ENCODE measurements at places on chromosomes 16 and 17.

DNA sequence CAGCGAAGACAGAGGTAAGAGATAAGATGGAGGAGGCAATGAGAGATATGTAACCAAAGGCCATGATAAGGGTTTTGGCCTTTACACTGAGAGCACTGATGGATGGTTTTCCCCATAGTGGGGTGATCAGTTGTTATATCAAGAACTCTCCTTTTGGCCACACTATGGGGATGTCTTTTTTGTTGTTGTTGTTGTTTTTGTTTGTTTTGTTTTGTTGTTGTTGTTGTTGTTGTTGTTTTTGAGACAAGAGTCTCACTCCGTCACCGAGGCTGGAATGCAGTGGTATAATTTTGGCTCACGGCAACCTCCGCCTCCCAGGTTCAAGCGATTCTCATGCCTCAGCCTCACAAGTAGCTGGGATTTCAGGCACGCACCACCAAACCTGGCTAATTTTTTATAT, 244.8 kb upstream of the DYNLRB2 start:
- no peak for DNase-seq

DNA sequence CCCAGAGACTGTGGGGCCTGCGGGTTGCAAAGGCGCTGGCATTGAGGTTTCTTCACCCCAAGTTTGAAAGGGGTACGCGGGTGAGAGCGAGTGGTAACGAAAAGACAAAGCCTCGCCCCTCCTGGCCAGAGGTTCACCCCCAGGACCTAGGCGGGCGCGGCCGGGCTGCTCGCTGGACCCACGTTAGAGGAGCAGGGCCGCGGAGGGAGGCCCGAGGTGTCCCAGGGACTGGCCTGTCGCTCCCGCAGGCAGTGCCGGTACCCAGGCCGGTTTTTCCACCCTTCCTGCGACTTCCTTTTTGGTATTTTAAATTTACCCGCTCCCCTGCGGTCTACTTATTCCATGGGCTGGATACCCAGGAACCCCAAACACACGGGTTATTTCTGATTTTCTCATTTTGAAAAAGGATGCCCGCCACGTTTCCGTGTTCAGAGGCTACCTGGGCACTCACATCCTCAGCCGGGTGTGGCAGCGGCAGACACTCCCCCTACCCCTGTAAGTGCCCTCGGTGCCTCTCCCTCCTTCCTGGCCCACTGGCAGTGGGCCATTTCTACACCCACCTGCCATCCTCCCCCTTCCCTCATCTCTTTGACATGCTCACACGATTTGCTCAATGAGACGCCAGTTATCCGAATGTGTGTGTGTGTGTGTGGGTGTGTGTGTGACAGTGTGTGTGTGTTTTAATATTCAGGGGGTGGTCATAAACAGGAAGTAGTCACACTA, 1.6 kb upstream of the FOXL1 start:
- DNase-seq = no peak

GRCh38 chr17:4652997-4653396, 11.5 kb upstream of the ALOX15 start:
- DNase-seq = no peak

DNA sequence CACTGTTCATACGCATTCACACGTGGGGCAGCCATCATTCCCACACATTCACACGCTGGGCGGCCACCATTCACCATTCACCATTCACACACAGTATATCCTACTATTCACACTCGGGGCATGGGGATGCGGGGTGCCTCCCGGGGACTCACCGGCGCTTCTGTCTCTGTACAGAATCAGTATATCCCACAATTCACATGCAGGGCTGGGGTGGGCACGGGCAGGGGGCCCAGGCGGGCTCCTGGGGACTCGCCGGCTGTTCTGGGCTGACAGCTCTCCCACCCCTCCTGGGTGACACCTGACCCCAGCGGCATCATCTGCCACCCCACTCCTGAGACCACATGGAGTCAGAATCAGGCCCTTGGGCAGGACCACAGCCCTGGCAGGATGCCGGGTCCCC, 9.6 kb downstream of the NME3 start:
- DNase-seq = no peak

- no peak for DNase-seq
Observed at GRCh38 chr17:43395165-43395564, 3.6 kb upstream of the ARL4D start.

GRCh38 chr17:17663160-17664063, 17.8 kb upstream of the RAI1 start:
- DNase-seq = peak; percentile 56

DNA sequence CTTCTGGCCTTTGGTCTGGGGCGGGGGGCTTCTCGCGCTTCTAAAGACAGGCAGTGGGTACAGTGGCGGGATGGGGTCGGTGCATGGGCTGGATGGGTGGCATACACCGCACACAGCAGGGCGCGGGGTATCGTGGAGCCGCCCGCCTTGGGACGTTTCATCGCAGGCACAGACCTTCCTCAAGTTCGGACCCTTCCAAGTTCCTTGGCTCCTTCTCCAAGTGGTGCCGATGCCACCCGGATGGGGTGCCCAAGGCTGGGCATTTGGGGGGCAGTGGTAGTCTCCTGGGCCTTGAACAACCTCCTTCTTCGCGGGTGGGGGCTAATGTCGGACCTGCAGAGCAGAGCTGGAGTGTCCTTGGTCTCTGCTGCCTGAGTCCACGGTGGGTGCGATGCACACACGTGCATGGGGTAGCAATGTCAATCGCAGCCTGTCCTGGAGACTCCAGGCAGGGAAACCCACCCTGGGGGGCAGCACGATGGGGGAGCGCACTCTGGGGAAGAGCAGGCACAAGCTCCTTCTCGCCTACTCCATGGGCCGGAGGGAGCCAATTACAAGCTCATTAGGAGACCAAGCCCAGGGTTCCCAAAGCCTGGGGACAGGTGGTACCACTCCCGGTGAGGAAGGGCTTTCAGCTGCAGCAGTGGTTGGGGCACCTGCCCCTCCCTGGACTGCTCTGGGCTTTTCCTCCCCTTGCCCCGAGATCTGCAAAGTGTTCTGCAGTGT, 686 bp upstream of the MTSS2 start:
- no peak for DNase-seq

- DNase-seq = peak; percentile 43
Observed at GRCh38 chr16:89409161-89409711, 81.1 kb downstream of the ANKRD11 start.

- no peak for DNase-seq
Observed at GRCh38 chr16:87203060-87203656, 114.0 kb downstream of the C16orf95 start.

GRCh38 chr16:58317608-58318152, 22.9 kb upstream of the PRSS54 start:
- DNase-seq = no peak

DNA sequence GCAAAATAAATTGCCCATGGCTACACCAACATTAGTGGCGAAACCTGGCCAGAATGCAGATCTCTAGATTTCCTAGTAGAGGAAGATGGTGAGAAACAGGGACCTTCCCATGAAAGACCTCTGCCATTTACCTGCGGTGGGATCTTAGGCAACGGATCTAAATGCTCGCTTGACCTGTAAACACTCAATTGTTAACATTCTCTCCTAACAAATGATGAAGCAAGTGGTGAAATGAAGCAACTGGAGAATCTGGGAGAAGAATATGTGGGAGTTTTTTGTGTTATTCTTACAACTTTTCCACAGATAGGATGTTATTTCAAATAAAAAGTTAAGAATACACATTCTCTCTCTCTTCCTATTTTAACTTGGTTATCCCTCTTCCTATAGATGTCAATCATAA, 56.6 kb downstream of the SMG6 start:
- no peak for DNase-seq

DNA sequence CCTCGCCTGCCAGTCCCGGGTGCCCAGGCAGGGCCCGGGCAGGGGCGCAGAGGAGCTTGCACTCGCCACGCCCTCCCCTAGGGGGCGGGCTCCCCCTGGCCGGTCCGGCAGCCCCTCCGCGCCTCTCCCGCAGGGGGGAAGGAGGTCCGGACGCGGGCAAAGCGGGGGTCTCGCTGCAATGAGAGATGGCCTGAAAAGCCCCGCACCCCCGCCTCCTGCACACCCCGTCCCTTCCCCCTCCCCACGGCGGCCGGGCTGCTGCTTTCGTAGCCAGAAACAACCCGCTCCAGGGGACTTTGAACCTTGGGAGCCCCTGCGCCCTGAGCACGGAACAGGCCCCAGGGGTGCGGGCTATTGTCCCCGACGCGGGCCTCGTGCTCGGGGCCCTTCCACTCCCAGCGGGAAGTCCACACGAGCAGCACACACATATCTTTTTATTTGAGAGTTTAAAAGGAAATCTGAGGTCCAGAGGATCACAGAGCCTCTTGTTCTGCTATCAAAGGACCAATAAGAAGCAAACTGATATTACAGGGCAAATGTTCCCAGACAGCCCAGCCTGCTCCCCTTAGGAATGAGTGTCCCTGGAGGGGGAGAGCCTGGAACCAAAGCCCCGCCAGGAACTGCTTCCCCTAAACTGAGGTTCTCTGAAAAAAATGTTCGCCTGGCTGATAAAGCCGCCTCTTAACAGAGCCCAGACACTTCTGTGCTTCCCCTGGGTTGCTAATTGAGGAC, 5.8 kb upstream of the CBX4 start:
- peak; percentile 38 for DNase-seq

GRCh38 chr17:1697681-1698080, 12.5 kb downstream of the TLCD2 start:
- no peak for DNase-seq

GRCh38 chr16:89847051-89847939, 19.0 kb downstream of the SPIRE2 start:
- DNase-seq = no peak

GRCh38 chr16:58290861-58291260, 4.0 kb downstream of the PRSS54 start:
- DNase-seq = no peak

- peak; percentile 51 for DNase-seq
Observed at GRCh38 chr17:28371245-28372202, at the start of gene SARM1. Gene SARM1 (plus strand): TSS chr17:28371694. CDS start chr17:28372033, 339 bp downstream.

DNA sequence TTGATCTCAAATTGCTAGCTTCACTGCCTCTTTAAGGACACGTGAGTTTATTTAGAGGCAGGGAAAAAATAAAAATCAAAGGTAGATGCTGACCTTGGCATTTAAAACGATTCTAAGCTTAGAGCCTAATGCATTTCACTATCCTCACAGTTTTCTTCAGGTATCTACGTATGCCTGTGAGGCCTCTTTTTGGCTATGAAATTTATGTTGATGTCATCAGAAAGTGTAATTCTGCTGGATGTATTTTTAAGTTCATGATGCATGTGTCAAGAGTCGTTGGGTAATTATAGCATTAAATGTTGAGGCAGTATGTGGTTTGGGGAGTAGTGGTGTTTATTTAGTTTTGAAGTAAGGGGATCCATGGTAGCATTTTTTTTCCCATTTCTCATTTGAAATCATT, 4.2 kb upstream of the KRTAP3-2 start:
- no peak for DNase-seq

- no peak for DNase-seq
Observed at GRCh38 chr16:19254611-19255010, 30.9 kb upstream of the CLEC19A start.

- DNase-seq = no peak
Observed at GRCh38 chr17:35655303-35655702, 68.2 kb downstream of the AP2B1 start.

DNA sequence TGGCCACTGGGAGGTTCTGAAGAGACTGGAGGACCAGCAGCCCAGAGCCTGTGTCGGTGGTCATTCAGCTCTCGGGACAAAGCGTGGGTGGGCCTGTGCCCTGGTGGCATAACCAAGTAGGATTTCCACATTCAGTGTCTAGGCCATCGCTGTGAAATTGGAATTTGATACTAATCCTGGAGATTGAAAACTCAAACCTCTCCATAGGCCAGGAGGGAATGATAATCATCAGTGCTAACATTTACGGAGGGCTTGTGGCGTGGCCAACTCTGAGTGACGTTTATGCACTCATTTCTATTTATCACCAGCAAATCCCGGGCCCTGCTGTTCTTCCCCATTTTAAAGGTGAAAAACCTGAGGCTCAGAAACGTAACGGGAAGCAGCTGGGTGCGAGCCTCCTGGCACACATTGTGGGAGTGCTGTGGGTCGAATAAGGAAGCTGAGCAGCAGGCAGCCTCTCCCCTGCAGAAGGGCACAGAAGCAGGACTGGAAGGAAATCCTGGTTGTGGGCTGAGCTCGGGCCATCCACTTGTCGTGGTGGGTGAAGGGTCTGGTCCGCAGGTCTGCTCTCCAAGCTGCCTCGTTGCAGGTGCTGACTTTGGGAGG, 33.1 kb downstream of the RAI1 start:
- DNase-seq = no peak

GRCh38 chr17:921161-921560, 58.4 kb downstream of the NXN start:
- DNase-seq = no peak

DNA sequence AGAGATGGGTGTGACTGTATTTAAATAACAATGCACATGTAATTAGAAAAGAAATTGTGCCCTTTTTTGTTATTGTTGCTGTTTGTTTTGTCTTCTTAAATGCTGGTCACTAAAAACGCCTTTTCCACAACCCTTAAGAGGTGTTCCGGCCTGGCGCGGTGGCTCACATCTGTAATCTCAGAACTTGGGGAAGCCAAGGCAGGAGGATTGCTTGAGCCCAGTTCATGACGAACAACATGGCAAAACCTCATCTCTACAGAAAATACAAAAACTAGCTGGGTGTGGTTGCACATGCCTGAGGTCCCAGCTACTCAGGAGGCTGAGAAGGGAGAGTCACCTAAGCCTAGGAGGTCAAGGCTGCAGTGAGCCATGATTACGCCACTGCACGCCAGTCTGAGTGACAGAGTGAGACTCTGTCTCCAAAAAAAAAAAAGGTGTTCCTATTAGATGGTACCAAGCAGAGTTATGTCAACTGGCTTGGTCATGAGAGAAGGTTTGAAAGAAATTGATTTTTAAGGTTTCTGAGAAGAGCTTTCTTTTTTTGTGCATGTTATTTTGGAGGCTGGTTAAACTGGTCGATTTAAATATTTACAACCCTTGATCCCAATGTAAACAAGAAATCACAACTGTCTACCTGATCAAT, 23.5 kb upstream of the RFFL start:
- DNase-seq = no peak

DNA sequence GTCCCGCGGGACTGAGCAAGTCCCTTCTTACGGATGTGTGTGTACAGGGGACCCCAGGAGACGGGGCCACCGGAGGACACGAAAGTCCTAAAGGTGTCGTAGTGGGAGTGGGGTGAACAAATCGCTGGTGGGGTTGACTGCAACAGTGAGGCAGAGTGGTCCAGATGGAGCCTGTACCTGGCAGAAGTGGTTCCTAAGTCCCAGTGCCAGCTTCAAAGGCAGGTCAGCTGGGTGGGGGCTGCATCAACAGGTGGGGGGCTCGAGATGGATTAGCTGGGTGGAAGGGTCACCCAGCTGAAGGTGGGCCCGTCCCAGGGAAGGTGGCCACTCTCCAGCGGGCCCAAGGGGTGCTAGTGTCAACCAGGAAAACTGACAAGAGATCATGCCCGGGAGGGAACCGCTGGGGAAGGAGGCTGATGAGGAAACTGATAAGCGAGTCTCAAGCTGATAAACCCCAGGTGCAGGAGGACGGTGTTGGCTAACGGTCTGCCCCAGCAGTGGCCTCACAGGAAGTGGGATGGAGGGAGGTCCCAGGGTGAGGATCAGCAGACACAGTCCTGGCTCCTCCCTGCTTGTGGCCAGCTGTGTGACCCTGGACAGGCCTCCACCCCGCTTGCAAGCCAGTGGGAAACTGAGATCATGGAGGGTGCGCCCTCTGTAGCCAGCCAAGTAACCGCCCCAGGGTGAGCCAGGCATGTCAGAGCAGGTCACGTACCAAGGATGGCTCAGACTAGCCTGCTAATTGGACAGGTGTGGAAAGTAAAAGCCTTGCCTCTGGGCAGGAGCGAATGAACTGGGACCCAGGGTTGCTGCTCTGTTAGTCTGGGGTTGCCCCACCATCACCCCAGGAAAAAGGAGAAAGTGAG, 1.0 kb downstream of the ORAI3 start:
- no peak for DNase-seq

- no peak for DNase-seq
Observed at GRCh38 chr16:79838496-79839259, 238.1 kb upstream of the MAF start.

- DNase-seq = no peak
Observed at GRCh38 chr17:58412961-58413586, 4.3 kb downstream of the RNF43 start.
